Thoracic aorta (tissue), 2 donors: ENCODE measurements at places on chromosomes 13 and 19. TPM values are rescaled to one million over a fixed set of nuclear protein-coding genes. Genes with fewer than 3 reads are reported as not detected.
A peak's percentile ranks its signal among the peaks of the same experiment; 100 is the strongest.

Gene MRI1
- 63.0 TPM for total RNA-seq

- no peak for DNase-seq
These were observed 3.0 kb upstream of the SHISA7 start for GRCh38 chr19:55446060-55446459.

DNA sequence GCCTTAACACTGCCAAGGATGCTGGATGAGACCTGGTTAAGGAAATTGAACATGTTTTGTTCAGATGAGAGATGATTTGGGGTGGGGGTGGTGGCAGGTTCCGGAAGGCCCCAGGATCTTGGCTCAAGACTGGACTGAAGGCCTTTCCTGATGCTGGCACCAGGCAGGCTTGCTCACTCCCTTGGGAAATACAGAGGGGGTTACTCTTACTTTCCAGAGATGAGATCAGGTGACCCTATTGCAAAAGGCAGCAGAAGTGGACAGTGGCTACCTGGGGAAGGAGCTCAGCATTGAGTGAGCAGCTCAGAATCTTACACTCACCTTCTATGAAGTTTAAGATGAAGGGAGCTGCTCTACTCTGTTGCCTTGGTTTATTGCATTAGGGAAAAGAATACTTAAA is 10.8 kb downstream of the GATAD2A start:
- DNase-seq: no peak

GRCh38 chr19:53960187-53960586 is 2.5 kb upstream of the CACNG8 start:
- no peak for DNase-seq

GRCh38 chr13:25462301-25463125 is 90.7 kb downstream of the ATP8A2 start:
- DNase-seq: no peak

DNA sequence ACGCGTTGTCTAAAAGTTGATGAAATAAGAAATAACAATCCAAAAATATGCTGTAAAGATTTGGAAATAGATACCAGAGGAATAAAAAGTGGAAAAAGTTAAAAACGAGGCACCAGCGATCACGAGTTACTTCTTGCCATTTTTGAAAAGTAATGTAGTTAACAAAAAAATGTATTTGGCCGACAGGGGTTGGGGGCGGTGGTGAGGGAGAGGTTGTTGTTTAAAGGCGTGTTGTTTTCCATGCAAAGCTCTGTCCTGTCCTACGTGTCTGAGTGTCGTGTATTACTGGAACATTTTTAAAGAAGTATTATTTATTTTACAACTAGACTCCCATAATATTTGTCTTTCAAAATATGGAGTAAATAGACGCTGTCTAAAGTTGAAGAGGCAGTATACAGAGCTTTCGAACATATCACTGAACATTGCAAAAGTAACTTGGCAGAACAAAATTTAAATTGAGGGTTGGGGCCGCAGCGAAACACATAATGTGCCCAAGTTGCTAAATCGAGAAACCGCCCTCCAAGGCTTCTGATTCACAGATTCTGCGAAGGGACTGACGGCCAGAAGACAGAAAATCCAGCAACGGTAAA is 823 bp downstream of the FBXO17 start:
- DNase-seq: no peak

- DNase-seq: no peak
These were observed 5.5 kb upstream of the ENOX1 start for GRCh38 chr13:43792076-43792881.

DNA sequence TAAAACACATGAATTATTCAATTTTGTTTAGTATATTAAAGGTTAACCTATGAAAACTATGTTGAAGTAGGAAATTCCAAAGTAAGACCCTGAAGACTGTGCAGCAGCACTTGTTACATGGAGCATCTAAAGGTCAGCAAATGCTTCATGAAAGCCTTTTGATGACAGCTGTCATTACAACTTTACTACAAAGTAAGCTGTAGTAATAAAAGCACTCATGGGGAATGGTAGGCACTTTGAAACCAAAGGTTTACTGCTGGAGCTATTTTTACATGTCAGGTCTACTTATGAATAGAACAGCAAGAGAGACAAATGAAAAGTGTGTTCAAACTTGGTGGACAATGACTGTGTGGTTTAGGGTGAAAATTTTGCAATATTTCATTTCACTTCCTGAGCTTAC is 672.5 kb upstream of the PCDH20 start:
- DNase-seq: no peak

DNA sequence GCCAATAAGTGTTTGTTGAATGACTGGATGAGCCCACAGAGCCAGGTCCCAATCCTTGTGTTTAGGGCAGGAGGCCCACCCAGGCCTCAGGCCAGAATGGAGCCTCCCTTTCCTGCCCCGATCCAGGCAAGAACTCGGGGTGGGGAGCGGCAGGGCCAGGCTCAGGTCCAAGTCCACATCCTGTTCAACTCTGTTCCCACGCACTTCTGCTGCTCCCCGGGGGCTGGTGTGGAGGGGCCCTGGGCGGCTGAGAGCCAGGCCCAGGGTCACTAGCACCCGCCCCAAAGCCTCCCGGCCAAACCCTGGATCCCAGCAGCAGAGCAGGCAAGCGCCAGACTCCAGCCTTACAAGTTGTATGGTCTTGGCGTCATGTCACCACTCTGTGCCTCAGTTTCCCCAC is 8.0 kb downstream of the ANGPTL8 start:
- no peak for DNase-seq

DNA sequence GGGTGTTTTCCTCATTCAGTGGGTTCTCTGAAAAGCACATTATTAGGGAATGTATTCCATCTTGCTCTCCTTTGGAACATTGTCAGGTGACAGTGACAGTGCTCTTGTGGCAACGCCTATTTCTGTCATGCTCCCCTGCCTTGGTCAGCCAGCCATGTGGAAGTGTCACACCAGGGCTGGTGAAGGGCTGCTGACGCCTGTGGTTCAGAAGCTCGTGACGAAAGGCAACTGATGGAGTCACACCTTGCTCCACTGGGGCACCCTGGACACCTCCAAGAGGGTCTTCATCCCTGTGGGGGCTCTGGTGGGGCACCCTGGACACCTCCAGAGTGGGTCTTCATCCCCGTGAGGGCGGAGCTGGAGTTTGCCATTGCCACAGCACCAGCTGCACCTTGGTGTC is 68.9 kb upstream of the GPR183 start:
- no peak for DNase-seq

GRCh38 chr13:42049454-42049813 is 986 bp downstream of the DGKH start:
- no peak for DNase-seq

- no peak for DNase-seq
These were observed 1.1 kb downstream of the A1BG start for GRCh38 chr19:58351990-58352755.

- no peak for DNase-seq
These were observed 43.1 kb downstream of the ZNF726 start for GRCh38 chr19:23957660-23958281.

- no peak for DNase-seq
These were observed 111.2 kb downstream of the KCNRG start for GRCh38 chr13:50126263-50126992.

DNA sequence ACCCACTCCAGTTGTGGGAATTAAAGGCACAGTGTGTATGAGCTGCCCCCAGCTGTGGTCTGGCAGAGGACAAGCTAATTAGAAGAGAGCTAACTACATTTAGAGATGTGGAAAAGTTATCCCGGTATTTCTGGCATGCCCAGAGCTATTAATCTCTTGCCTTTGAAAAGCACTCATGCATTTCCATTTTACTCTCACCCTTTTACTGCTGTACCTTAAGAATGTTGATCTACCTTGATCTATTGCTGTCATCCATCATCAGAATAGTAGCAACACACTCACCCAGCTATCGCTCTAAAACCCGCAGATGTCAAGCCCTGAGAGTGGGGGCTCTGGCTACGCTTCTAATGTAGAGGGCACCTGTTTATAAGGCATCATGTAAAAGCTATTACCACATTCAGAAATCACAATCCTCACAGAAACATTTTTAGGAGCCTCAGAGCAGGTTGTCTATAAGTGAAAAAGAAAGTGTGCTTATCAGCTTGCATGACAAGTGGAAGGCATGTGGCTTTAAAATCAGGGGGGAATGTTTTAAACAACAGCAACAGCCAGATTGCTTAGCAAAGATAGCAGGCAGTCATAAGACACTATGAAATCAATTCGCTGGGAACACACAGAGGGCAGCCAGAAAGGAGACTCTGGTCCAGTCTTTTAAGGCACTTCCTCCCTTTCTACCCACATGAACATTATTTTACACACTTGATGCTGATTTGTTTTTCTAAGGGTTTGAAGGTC is 224.2 kb upstream of the IRS2 start:
- DNase-seq: no peak

Gene SERP2
- 3.9 TPM for total RNA-seq

DNA sequence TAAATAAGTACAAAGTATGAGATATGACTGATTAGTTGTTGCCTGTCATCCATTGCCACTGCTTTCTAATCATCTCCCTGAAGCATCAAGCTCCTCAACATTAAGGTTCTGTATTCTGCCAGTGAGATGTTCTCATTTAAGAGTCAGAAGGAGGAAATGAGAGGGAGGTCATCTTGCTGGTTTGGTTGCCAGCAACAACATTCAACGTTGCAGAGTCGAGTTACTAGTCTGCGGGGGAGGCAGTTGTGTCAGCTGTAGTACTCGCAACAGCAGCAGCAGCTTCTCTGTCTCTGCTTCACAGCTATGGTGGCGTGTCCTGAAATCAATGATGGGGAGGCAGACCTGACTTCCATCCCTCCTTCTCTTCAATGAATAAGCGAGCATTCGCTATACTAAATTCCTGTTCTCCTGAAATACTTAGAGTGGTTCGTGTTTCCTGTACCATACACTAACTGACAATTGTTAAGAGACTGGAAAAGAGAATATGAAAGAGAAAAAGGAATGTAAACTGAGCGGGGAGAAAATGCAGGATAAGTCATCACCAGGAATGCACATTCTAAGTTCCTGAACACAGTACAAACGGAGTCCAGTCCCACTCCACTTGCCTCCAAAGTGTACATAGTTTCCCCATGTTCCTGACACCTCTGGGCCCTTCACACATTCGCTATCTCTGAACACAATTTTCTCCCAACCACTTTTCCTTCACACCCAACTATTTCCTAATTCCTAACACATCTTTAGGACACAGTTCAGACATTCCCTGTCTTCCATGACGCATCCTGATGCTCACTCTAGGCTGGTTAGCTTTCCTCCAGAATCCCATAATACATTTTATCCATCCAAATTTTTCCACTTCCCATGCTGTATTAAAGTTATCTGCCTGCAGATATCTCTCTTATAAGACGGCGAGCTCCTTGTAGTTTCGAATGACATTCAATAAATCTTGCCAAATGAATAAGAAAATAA is 263.0 kb downstream of the KLF12 start:
- DNase-seq: no peak

Gene TMEM145
- total RNA-seq: not detected

- DNase-seq: no peak
These were observed 117.6 kb upstream of the SOX1 start for GRCh38 chr13:111949311-111949710.

Gene DLEU7
- total RNA-seq: 0.14 TPM

- no peak for DNase-seq
These were observed 93.1 kb downstream of the GGACT start for GRCh38 chr13:100495455-100495854.

DNA sequence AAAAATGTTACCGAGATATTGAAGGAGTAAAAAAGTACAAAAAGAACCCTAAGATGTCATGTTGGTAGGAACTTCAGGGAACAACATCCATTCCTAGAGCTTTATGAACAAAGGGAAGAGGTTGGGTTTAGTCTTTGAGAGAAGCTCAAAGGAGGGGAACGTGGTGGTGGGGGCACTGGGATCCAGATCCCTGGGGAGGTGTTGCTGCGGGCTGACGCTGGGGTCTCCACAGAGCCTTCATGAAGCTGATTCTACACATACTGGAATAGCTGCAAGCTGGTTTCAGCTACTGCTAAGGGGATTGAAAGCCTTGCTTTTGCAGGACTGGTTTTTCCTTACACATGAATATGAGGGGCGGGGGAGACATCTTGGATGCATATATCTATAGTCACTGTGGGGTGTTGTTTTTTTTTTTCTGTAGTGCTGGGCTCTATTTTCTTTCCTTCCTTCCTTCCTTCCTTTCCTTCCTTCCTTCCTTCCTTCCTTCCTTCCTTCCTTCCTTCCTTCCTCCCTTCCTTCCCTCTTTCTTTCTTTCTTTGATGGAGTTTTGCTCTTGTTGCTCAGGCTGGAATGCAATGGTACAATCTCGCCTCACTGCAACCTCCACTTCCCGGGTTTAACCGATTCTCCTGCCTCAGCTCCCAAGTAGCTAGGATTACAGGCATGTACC is 6.5 kb upstream of the MZF1 start:
- no peak for DNase-seq

- peak; percentile 54 for DNase-seq
These were observed at the start of gene RAB20 for GRCh38 chr13:110561344-110562035. RAB20 (minus strand) TSS chr13:110561722; CDS start chr13:110561519, 203 bp downstream.

GRCh38 chr13:26984337-26984736 is 187.3 kb downstream of the USP12 start:
- DNase-seq: no peak
